ENCODE measurements at places on chromosomes 1 and 21.

- DNase-seq: peak; percentile 71
Observed at GRCh38 chr1:38527373-38527966, 332.1 kb downstream of the RRAGC start.

DNA sequence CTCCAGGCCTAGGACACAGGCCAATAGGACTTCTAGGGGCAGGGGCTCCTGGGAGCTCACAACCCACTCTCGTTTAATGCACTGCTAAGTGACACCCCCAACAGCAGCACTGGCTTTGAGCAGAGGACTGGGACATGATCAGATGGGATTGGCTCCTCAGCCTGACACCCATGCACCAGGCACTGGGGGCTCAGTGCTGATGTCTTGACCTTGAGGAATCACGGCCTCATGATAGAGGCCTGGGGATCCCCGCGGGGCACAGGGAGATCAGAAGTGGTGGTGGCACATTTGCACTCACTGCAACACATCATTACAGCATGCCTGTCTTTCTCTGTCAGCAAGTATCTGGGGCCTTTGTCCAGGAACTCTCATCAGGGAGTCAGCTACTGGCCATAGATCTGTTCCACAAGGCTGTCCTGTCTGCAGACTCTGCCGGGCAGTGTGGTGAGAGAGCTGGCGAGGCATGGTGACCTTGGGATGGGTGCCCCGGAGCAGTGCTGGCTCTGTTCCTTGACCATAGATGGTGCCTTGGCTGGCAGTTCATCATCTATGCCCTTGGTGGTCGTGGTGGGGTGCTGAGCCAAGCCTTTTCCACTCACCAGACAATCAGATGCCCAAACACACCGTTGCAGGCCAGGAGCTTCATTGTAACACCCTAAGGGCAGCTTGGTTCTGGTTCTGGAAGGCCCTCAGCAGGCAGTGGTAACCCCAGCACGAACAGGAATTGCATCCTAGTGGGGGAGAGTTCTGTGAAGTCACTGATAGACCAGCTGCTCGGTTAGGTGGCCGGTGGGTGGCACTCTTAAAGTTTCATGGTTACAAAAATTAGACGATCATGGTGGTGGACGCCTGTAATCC lies 22.2 kb upstream of the PARP1 start:
- no peak for DNase-seq

GRCh38 chr1:1573843-1574720 lies 581 bp downstream of the SSU72 start:
- DNase-seq: no peak

GRCh38 chr1:34785875-34786470 lies 5.0 kb downstream of the GJB3 start:
- DNase-seq: no peak

GRCh38 chr1:205504311-205505075 lies at the start of gene CDK18:
CDK18 (plus strand) TSS chr1:205504669; CDS start chr1:205523168, 18,499 bp downstream.
- DNase-seq: peak; percentile 51

- DNase-seq: no peak
Observed at GRCh38 chr1:187788718-187789117, 960.0 kb downstream of the PLA2G4A start.

DNA sequence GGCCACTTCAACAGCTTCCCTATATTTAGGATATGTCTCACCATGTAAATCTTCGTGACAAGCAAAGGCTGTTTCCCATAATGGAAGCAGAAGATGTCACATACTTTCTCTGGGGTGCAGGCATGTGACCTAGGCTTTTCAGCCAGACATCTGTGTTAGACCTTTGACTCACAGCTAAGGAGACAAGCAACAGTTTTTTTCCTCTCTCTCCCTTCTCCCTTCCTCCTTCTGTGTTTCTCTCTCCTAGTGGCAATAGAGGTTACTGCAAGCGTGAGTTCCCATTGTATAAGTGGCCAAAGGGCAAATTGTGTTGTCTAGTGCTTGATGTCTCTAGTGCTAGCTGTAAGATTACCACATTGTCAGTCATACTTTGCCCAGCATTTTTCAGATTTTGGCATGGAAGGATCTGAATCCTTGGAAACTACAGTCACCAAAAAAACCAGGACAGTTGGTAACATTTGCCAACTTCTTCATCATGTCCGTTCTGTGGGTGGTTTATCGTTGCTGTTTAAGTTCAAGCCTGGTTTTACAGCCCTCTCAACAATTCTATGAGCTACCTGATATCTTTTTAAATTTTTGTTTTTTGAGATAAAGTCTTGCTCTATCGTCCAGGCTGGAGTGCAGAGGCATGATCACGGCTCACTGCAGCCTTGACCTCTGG lies 44.4 kb upstream of the RABGAP1L start:
- peak; percentile 19 for DNase-seq

- DNase-seq: no peak
Observed at GRCh38 chr1:109882288-109883245, 28.1 kb upstream of the CSF1 start.

GRCh38 chr1:10934150-10934818 lies 78.2 kb upstream of the TARDBP start:
- no peak for DNase-seq

- no peak for DNase-seq
Observed at GRCh38 chr1:193753038-193753756, 566.8 kb upstream of the B3GALT2 start.

GRCh38 chr1:89176971-89177370 lies 1.2 kb upstream of the GBP7 start:
- DNase-seq: no peak

- DNase-seq: no peak
Observed at GRCh38 chr1:181396811-181397210, 86.5 kb upstream of the CACNA1E start.

GRCh38 chr1:21547876-21548275 lies 38.7 kb downstream of the ALPL start:
- no peak for DNase-seq

DNA sequence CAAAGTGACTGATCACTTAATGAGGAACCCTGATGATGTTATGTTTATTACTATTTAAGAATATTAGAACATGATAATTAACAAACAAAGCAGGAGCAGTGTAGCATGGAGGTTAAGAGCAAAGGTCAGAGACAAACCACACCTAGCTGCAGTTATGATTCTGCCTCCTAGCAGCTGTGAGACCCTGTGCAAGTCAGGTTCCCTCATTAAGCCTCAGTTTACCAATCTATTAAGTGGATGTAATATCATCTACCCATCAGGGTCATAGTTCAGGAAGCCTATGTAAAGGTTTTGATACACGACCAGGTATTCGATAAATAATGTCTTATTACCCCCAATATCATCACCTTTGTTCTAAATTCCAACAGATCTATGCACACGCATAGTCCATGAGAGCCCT lies 32.0 kb downstream of the DUSP10 start:
- DNase-seq: no peak

Measured in activated T-cell treated with anti-CD3 and anti-CD28 coated beads, Interleukin-2, amount 50 U/mL, for 48 hours (primary cell).